ENCODE measurements at places on chromosomes 3 and 15.

- no peak for DNase-seq
Measured at GRCh38 chr15:85289677-85290365, 90.6 kb upstream of the AKAP13 start.

DNA sequence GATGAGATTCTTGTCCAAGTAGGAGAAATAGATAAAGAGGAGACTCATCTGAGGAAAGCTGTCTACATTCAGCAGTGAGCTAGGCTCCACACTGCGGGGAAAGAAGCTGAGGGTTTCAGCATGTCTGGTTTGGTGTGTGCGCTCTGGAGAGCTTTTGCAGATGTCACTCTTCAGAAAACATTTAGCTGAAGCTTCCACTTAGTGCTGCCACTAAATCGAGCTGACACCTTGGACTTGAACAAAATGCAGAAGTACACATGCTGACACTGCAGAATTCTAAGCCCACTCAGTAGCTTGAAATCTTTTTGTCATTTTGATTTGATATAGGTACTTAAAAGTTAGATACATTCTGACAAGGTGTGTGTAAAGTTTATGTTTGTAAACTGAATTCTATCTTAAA, 32.3 kb upstream of the CRTC3 start:
- no peak for DNase-seq

DNA sequence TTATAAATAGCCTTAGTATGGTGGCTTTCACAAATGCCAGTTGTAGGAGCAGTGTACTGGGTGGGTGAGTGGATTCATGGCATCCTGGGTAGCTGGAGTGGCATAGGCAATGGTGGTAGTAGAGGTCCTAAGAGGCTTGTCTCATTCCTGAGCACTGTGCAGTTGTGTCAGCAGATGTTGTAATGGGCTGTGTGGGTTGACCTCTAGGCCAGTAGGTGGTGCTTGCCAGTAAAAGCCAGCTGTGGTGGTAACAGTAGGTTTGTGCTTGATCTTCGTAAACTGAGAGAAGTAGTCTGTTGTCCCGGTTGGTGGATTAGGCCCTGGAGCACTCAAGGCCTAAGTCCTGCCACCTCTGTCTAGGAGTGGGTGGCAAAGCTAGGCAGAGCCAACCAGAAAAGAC, 149.7 kb upstream of the SUCLG2 start:
- no peak for DNase-seq

- no peak for DNase-seq
Measured at GRCh38 chr3:171399842-171400241, 60.4 kb downstream of the TNIK start.

Measured in stimulated activated CD4-positive, alpha-beta T cell treated with anti-CD3 and anti-CD28 coated beads, Interleukin-12 subunit alpha, Interleukin-12 subunit beta, amount 100 ng/mL, for 48 hours (primary cell).